Uterus (tissue), 4 donors: ENCODE measurements at places on chromosomes 4 and X. TPM values are rescaled to one million over a fixed set of nuclear protein-coding genes. Genes with fewer than 3 reads are reported as not detected.

- no peak for DNase-seq
- H3K27me3 ChIP-seq: no peaks in the 10 kb centered on the region
- H3K4me1 ChIP-seq: no peaks in the 10 kb centered on the region
- no peak overlapping the region for H3K27ac ChIP-seq
- H3K36me3 ChIP-seq: no peaks in the 10 kb centered on the region
Observed at GRCh38 chrX:31604629-31605221, 532.9 kb upstream of the FTHL17 start.

Gene TASL
- 0.29 TPM for total RNA-seq

- H3K4me1 ChIP-seq: no peaks in the 10 kb centered on the region
- no peak overlapping the region for H3K4me3 ChIP-seq
- H3K27ac ChIP-seq: no peak overlapping the region
- no peaks in the 10 kb centered on the region for H3K36me3 ChIP-seq
Observed at GRCh38 chr4:169741569-169741968, 16.2 kb downstream of the HPF1 start.

DNA sequence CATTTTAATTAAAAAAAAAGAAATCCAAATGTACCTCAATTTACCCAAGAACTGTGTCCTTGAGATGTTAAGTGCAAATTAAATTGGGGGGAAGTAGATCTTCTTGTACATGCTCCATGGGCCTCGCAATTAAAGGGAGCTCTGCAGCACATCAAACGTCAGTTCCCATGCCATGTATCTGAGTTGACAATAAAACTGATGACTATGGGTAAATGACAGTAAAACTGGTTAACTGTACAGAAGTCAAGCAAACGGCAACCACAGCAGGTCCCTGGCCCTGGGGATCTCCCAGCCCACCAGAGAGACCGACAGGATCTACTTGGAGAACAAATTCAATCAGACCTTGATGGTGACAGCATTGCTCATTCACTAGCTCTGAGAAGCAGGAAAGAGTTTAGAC, 32.8 kb upstream of the XPNPEP2 start:
- H3K27me3 ChIP-seq: no peaks in the 10 kb centered on the region
- no peaks in the 10 kb centered on the region for H3K4me1 ChIP-seq
- no peak overlapping the region for H3K4me3 ChIP-seq
- DNase-seq: no peak
- no peak overlapping the region for H3K27ac ChIP-seq

Gene TRAM1L1
- not detected for total RNA-seq

Gene USP51
- 1.8 TPM for total RNA-seq

Gene BEX4
- 80.4 TPM for total RNA-seq

GRCh38 chrX:149531599-149531998, 9.2 kb upstream of the EOLA1 start:
- DNase-seq: no peak
- H3K27ac ChIP-seq: no peak overlapping the region
- H3K4me1 ChIP-seq: no peaks in the 10 kb centered on the region
- no peak overlapping the region for H3K4me3 ChIP-seq
- no peaks in the 10 kb centered on the region for H3K36me3 ChIP-seq

Gene CD40LG
- total RNA-seq: not detected

DNA sequence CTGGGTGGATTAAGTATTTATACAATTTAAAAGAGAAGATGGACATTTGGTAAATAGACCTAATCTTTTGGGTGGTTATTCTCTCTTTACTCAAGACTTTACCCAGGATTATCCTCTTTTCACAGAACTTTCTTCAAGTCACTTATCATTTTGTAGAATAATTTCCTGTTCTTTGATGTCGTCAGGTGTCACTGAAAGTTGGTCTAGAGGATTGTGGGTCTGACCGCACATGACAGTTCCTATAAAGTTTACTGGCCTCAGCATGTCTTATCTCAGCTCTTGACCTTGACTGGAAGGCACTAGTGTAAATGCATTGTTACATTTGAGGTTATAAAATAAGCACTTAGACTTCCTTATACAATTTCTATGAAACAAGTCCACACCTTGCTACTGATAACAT, 139.9 kb upstream of the SLC4A4 start:
- no peaks in the 10 kb centered on the region for H3K4me1 ChIP-seq
- H3K27ac ChIP-seq: no peak overlapping the region
- H3K27me3 ChIP-seq: no peaks in the 10 kb centered on the region
- H3K36me3 ChIP-seq: no peaks in the 10 kb centered on the region
- H3K4me3 ChIP-seq: no peak overlapping the region

Gene FAM9B
- total RNA-seq: 1.7 TPM

Gene CCDC120
- 12.0 TPM for total RNA-seq

Gene CFI
- 93.2 TPM for total RNA-seq
